ENCODE measurements at places on chromosomes 4 and X. TPM values are rescaled to one million over a fixed set of nuclear protein-coding genes. Genes with fewer than 3 reads are reported as not detected.

DNA sequence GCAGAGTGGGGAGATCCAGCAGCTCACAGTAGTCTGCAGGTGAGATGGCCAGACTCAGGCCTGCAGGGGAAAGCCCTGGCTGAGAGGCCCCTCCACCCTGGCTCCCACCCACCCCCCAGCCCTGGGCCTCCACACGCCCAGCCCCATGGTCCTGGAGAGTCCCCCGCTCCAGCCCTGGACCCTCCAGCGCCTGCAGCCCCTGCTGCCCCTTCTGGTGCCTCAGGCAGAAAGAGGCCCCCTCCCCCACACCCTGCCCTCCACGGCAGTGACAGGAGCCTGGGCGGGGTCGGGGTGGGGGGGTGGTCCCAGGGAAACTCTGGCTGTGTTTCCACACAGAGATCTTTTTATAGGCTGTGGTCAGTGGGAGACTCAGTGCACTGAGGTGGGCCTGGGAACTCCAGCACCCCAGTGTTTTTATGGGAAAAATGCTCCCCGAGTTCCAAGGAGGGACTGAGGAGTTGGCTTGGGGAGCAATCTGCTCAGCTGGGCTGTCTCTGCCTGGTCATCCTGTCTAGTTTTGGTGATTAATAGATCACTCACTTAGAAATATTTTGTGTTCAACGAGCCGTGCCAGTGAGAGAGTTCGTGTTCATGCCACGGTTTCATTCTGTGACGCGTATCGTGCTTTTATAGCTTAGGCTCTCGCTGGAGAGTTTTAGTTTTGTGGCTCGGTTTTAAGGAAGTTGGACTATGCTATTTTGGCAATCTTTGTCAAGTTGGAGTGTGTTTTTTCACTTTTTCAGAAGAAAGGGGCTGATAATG is 53.1 kb upstream of the HGFAC start:
- DNase-seq: no peak

DNA sequence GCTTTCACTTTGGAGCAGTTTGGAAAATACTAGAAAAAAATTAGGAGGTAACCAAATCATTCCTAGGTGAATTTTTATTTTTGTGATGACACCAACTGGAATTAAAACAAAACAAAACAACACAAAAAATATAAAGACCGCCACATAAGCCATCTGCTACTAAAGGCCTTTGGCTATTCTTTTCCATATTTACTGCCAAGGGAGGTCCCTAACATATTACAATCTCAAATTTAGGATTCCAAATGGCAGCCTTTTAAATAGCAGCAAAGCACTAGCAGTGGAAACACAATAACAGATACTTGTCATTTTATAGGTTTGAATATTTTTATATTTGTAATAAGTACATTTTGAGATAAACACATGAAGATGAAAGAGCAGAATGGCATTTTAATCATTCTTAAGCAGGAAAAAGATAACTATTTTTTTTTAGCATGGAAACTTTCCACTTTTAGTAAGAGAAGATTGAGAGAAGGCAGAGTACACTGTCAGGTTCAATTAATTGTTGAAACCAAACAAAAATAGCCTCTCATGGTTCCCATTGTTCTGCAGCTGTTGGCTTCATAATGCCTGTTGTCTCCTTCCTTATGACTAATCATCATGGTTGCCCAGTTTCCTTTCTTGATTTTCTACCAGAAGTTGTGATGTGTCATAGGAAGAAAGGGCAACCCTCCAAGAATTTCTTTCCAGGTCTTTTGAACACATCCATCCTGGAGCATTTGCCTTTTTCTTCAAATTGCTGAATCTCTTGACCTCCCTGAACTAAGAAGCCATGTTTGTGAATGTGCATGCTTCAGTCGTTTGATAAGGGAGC is 219.0 kb upstream of the EMCN start:
- no peak for DNase-seq

DNA sequence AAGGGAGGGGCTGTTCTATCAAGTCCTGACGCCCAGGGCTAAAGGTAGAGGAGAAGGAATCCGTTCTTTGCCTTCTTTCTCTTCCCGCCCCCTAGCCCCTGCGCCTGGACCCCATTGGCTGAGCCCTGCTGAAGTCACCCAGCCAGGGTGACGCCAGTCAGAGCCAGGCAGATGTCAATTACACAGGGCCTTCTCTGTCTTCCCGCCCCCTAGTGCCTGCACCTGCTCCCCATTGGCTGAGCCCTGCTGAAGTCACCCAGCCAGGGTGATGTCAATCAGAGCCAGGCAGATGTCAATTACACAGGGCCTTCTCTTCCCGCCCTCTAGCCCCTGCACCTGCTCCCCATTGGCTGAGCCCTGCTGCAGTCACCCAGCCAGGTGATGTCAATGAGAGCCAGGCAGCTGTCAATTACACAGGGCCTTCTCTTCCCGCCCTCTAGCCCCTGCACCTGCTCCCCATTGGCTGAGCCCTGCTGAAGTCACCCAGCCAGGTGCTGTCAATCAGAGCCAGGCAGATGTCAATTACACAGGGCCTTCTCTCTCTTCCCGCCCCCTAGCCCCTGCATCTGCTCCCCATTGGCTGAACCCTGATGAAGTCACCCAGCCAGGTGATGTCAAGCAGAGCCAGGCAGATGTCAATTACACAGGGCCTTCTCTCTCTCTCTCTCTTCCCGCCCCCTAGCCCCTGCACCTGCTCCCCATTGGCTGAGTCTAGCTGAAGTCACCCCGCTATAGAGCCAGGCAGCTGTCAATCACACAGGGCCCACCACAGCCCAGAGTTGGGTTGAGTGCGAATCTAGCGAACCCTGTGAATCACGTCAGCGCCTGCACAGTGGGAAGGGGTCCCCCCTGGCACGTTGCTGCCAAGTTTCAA is 46.4 kb downstream of the ASMT start:
- peak; percentile 99 for DNase-seq

- no peak for DNase-seq
These were observed 16.4 kb downstream of the NAAA start for GRCh38 chr4:75924309-75924827.

DNA sequence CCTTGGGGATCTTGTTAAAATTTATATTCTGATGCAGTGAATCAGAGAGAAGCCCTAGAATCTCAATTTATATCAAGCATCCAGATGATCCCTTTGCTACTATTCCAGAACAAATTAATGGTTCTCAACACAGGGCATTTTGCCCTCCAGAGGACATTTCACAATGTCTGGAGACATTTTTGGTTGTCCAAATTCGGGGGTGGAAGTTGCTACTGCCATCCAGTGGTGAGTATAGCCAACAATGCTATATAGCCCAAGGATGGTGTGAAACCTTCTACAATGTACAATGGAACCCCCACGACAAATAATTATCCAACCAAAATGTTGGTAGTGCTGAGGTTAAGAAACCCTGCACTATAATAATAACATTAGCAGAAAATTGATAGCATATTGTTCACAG is 2440.0 kb downstream of the PCDH7 start:
- DNase-seq: no peak

DNA sequence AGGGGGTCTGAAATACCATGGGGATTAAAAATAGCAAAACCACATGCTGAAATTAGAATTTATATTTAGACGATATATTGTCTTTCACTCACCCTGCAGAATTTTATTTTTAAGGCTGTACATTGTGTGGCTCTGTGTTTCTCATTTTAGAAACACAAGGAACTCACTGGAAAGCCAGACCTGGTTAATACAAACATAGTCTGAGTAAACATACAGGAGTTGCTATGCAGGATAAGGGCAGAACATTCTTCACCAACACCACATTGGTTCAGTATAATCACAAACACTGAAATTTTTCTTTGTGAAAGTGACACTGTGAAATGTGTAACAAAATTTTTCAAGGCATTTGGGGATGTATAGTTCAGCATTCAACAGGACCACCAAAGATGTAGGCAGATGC is 115.5 kb downstream of the ARX start:
- no peak for DNase-seq

- no peak for DNase-seq
These were observed 829.1 kb upstream of the AGA start for GRCh38 chr4:178271386-178271785.

DNA sequence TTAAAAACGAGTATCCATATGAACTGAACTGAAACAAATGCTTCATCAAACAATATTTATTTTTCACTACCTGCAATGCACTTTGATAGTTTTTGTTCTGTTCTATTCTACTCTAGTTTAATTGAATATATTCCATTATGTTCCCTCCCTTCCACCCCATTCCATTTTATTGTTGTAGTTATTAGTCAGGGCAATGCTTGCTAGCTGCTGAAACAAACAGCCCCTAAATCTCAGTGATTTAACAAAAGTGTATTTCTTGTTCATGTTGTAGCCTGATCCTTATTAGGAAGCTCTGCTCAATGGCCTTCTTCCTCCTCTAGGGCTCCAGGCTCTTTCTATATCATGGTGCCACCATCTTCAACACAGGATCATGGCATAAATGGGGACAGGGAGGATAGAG is 122.3 kb upstream of the RAI2 start:
- DNase-seq: no peak

GRCh38 chrX:153885208-153885787 is 675 bp downstream of the L1CAM start:
- no peak for DNase-seq

GRCh38 chr4:82776925-82777542 is 21.6 kb downstream of the SCD5 start:
- no peak for DNase-seq

DNA sequence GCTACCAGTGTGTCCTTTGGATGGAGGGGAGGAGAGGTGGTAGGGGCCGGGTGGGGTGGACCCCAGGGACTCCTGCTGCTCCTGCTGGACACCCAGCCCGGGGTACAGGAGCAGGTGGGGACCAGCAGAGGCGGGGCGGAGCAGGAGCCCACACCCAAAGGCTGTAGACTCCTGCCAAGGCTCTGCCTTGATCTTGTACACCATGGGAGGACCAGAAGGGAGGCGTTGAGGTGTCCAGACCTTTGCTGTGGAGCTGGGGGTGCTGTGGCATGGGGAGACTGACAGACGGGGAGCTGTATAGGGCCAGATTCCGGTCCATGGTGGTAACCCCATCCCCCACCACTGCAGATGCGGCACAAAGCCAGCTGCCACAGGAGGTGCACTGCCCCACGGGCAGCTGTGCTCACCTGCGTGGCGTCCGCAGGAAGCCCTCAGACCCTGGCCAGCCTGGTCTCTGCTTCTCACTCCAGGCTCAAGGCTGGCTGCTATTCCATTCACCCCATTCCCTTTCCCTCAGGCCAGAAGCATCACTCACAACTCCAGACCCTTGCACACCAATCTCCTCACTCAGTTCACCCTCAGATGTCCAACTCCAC is 5.0 kb upstream of the SLC26A1 start:
- no peak for DNase-seq

DNA sequence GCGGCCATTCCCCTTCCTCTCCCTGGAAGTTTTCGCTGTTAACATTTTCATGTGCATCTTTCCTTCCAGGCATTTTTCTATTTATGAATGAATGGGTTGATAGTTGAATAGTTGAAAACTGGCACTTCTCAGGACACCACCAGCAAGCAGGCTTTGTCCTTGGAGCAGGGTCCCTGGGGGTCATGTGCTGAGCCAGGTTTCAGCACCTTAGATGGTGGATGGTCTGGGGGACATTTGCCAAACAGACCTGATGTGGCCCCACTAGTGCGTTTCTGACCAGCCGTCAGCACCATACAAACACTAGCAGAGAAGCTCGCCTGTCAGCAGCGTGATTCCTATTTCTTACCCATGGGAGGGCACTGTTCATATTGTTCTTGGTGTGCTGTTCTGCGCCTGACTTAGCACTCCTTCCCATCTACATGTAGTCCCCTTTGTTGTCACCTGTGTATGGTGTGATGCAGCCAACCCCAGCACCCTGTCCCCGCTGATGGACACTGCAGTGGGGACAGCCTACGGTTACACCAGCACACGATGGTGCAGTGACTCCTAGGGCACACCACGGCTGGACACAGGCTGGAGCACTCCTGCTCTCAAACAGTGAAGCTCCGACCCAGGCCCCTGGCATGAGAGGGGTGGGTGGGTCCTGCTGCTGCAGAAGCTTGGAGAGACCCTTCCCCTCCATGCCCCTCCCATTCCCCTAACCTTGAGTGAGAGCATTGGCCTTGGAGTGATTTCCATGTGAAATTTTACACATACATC is 27.2 kb upstream of the WFS1 start:
- no peak for DNase-seq

- no peak for DNase-seq
These were observed 40.7 kb downstream of the KLHL2 start for GRCh38 chr4:165248102-165248501.

- DNase-seq: no peak
These were observed 29.2 kb downstream of the SMIM14 start for GRCh38 chr4:39609454-39609931.

DNA sequence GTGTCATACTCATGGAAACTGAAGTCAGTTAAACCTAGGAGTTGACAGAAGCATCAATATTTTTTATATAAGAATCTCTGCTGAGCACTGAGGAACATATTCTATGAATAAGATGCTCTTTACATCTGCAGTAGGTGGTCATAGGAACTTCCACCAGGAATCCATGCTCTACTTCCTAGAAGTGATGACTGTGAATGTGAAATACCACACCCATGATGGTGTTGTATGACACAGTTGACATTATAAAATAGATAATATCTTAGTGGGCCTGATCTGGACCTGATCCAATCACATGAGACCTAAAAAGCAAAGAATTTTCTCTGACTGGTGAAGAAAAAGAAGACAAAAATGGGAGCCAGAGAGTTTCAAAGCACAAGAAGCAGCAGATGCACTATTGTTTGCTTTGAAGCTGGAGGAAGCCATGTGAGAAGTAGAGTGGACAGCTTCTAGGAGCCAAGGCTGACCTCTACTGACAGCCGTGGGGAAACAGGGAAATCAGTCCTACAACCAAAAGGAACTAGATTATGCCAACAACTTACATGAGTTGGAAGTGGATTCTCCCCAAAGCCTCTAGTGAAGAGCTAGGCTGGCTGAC is 68.6 kb upstream of the HS3ST1 start:
- DNase-seq: no peak

- DNase-seq: no peak
These were observed 696.5 kb downstream of the ADGRL3 start for GRCh38 chr4:61896634-61897033.

GRCh38 chr4:82436130-82436529 is 5.7 kb downstream of the ENOPH1 start:
- DNase-seq: no peak

Gene SMIM10L2A
- 0.38 TPM for total RNA-seq

Gene CLNK
- total RNA-seq: 0.18 TPM

Gene RXFP1
- not detected for total RNA-seq

Gene CABS1
- not detected for total RNA-seq

Gene CSAG2
- total RNA-seq: 0.47 TPM

Gene DMRTC1B
- total RNA-seq: not detected

Gene ARX
- not detected for total RNA-seq

Gene SPANXB1
- not detected for total RNA-seq

Gene PPP1R2C
- not detected for total RNA-seq

Gene GLRA2
- not detected for total RNA-seq

Measured in activated CD8-positive, alpha-beta memory T cell treated with anti-CD3 and anti-CD28 coated beads, Interleukin-2, amount 10 ng/mL, durations not matched to agents 7 days and 5 days (primary cell).